Naive B cell (primary cell): ENCODE measurements at places on chromosomes 16 and 17. TPM values are rescaled to one million over a fixed set of nuclear protein-coding genes. Genes with fewer than 3 reads are reported as not detected.

Gene KRT12
- polyA plus RNA-seq: not detected

GRCh38 chr17:9467518-9467917 is 108.1 kb downstream of the STX8 start:
- H3K27me3 ChIP-seq: no peaks in the 10 kb centered on the region
- DNase-seq: no peak
- H3K4me3 ChIP-seq: no peak overlapping the region
- H3K4me1 ChIP-seq: peaks cover 32% of the 10 kb centered on the region
- H3K27ac ChIP-seq: no peak overlapping the region

DNA sequence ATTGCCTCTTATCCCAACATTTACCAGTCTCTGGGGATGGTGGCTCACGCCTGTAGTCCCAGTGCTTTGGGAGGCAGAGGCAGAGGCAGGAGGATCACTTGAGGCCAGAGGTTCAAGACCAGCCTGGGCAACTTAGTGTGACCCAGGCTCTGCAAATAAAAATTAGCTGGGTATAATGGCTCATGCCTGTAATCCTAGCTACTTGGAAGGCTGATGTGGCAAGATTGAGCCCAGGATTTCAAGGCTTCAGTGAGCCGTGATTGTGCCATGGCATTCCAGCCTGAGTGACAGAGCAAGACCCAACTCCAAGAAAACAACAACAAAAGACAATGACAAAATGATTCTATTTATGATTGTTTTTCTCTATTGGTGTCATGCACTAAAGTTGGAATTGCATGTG is 244.9 kb downstream of the RBFOX1 start:
- H3K27ac ChIP-seq: no peak overlapping the region
- DNase-seq: no peak
- H3K4me3 ChIP-seq: no peak overlapping the region
- no peaks in the 10 kb centered on the region for H3K36me3 ChIP-seq
- no peaks in the 10 kb centered on the region for H3K4me1 ChIP-seq

GRCh38 chr16:11175787-11176341 is 80.1 kb downstream of the SOCS1 start:
- H3K4me3 ChIP-seq: peak overlapping the region; percentile 35
- peaks cover 12% of the 10 kb centered on the region for H3K4me1 ChIP-seq
- H3K27ac ChIP-seq: peak overlapping the region; percentile 67
- DNase-seq: no peak

DNA sequence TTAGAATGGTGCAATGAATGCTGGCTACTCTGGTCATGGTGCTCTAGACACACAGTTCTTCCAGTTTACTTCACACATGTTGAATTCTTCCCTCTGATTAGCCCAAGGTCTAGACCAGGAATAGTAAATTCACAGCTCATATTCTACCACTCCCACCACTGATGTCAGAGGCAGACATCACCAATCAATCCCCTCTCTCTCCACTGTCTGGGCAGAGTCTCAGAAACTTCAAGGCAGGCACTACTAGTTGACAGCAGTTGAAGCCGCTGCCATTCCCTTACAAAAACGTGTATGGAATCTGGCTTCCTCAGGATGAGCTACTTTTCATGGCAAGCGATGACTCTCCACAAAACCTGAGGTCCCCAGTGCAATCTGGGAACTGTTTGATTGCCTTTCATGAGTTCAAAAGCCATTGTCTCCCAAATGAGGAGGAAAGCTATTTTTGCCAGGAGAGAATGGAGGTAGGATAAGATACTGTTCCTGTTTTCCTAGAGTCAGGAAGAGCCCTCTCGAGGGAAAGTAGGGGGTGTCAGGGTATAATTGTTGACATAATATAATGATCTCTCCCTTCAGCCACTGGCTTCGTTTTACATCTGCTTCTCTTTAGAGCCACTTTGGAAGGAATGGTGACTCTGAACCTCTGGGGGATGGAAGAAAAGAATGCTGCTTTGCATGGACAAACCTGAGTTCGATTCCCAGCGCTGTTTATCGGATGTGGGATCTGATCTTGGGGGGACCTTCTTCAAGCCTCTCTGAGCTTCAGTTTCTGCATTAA is 90.0 kb downstream of the FOXL1 start:
- no peak for DNase-seq
- peaks cover 24% of the 10 kb centered on the region for H3K27me3 ChIP-seq
- H3K4me3 ChIP-seq: no peak overlapping the region
- H3K4me1 ChIP-seq: no peaks in the 10 kb centered on the region
- H3K27ac ChIP-seq: no peak overlapping the region
